ENCODE measurements at places on chromosomes 12 and 14.

DNA sequence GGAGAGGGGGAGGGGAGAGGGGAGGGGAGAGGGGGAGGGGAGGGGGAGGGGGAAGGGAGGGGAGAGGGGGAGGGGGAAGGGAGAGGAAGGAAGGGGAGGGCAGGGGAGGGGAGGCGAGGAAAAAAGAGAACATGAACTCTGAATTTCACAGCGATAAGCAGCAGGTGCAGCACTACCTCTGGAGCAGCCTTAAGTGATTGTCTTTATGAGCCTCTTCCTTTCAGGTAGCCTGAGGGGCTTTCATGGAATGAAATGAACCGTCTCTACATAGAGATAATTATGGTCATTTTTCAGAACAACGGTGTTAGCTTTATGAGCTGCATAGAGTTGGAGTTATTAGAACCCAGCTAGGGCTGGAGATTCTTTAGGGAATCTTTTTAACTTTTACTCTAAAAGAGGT, 18.1 kb upstream of the PTCSC3 start:
- DNase-seq = no peak

- DNase-seq = no peak
Measured at GRCh38 chr12:110640275-110641025, 26.5 kb downstream of the TCTN1 start.

GRCh38 chr12:24854908-24855307, 94.0 kb downstream of the BCAT1 start:
- DNase-seq = no peak

- no peak for DNase-seq
Measured at GRCh38 chr14:33118668-33119067, 180.0 kb downstream of the NPAS3 start.

- peak; percentile 50 for DNase-seq
Measured at GRCh38 chr14:34059925-34060650, 109.2 kb upstream of the EGLN3 start.

GRCh38 chr12:49511410-49511809, 27.4 kb upstream of the KCNH3 start:
- DNase-seq = no peak

DNA sequence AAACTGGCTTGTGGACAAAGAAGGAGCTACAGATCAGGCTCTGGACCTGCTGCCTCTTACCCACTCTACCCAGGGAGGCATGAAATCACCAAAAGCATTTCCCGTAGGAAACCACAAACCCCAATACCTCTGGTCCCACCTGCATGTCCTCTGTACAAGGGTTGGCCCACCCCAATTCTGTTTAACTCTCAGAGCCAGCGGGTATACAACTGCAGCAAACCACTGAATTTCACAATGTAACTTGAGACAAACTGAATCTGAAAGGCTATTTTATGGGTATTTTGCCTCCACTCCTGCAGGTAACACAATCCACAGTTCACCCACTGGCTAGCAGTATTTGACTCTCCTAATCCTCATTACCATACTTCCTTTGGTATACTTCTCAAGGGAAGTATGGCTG, 16.5 kb downstream of the SIX1 start:
- DNase-seq = no peak

DNA sequence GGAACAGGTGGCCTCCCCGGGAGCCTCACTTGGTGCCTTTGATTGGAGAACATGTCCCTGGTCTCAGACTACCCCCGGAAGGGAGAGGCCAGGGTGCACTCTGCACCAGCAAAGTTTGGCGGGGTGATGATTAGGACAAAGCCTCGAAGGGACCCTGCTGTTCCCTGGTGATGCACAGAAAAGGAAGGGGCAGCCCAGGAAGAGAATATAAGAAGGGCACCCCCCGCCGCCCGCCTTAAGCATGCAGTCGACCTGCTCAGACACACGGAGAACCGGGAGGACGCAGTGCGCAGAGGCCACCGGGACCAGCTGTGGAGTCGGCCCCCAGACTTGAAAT, 6.9 kb downstream of the SCARB1 start:
- DNase-seq = no peak

- no peak for DNase-seq
Measured at GRCh38 chr12:109513977-109514376, 36.5 kb downstream of the UBE3B start.

GRCh38 chr14:85613496-85613895, 83.6 kb downstream of the FLRT2 start:
- DNase-seq = no peak

DNA sequence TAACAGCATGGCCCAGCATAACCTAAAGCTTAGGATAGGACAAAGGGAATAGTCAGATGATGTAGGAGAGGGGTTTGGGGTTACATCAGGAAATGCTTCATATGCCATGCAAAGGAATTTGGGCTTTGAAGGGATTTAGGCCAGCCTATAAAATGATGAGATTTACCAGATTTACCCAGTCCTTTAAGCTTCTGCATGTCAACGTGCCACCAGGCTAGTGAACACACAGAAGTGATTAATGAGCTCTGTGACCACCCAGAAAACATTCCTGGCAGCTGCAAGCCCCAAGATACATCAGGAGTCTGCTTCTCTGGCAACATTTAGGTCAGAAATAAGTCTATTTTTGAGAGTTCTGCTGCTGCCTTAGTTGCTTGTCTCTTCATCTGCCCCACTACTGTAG, 118.3 kb downstream of the LRIG3 start:
- DNase-seq = no peak

DNA sequence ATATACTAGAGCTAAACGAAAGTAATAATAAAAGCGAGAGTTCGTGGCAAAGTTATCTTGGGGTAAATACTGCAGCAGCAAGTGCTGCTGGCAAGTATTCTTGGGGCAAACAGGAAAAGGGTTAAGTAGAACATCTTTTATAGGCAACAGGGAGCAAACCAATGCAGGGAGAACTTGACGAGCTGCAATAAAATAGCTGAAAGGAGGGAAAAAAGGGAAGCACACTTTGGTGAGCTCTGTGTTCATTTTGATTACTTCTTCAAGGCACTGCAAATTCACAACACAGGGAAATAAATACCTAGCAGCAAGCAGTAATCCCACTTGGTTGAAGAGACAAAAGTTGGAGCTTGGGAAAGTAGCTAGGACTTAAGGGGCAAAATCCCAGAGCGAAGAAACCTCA, 42.3 kb upstream of the TTC7B start:
- no peak for DNase-seq

- no peak for DNase-seq
Measured at GRCh38 chr14:29629839-29630238, 297.8 kb downstream of the PRKD1 start.

DNA sequence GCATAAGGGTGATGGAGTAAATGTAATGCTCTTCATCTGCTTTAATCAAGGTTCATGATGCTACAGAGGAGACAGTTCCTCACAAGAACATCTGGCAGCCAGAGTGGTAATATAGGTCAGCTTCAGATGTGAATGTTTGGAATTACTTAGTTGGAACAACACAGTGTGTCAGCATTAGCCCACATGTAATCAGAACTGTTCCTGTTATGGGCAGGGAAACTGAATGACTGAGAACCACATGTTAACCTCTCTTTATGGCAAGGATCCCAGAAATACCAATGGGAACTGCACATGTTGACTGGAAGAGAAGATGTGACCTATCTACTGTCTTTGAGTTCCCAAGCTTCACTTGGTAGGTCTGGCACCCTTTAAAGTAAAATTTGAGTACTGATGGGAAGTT, 390.1 kb upstream of the PDE3A start:
- no peak for DNase-seq

- DNase-seq = no peak
Measured at GRCh38 chr12:117900561-117900960, 68.2 kb downstream of the KSR2 start.

GRCh38 chr14:91496790-91497189, 13.3 kb downstream of the PPP4R3A start:
- no peak for DNase-seq

- DNase-seq = no peak
Measured at GRCh38 chr14:68297876-68298468, 478.4 kb downstream of the RAD51B start.

- DNase-seq = no peak
Measured at GRCh38 chr14:100289916-100290606, 16.2 kb downstream of the SLC25A29 start.

DNA sequence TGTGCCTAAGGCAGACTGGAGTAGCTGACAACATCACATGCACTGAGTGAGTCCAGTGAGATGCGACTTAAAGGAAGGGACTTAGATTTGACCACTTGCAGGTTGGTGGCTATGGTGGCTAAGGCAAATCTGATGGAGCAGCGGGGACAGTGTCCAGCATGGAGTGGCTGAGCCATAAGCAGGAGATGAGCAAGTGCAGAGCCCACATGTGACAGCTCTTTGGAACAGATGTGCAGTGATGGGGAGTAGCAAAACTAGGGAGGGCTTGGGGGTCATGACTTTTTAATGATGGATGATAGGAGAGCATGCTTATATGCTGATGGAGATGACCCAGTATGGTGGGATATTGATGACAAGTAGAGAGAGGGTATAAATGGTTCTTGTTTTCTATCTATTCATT, 80.2 kb downstream of the PELI2 start:
- no peak for DNase-seq

GRCh38 chr14:69682136-69682535, 70.7 kb downstream of the SUSD6 start:
- DNase-seq = no peak

DNA sequence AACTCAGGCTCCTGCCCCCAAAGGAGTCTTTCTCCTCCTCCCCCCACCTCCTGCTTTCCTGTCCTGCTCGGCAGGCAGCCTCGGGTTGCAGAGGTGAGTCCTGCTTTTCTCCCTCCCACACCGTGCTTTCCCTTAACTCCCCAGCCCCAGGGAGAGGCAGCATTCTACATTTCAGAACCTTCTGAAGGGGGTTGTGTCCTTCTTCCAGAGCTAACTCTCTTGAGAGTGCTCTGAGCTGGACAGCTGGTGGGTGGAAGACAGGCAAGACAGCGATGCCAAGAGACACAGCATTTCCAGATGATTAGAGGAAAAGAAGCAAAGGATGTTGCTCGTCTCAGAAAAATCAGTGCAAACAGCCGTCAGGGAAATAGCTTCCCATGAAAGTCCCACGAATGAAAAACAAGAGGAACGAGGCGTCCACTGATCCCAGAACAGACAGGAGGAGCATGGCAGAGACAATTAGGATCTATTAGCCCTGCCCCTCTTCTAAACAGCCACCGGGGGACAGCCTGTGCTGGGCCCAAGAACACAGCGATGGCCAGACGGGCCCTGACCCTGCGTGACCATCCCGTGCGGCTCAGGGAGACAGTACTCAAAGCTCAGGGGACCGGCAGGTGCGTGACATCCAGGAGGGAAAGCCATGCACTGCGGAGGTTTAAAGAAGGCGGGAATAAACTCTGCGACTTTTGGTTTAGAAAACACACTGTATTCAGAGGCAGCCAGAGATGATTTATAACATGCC, 216.5 kb upstream of the RTL1 start:
- DNase-seq = no peak

DNA sequence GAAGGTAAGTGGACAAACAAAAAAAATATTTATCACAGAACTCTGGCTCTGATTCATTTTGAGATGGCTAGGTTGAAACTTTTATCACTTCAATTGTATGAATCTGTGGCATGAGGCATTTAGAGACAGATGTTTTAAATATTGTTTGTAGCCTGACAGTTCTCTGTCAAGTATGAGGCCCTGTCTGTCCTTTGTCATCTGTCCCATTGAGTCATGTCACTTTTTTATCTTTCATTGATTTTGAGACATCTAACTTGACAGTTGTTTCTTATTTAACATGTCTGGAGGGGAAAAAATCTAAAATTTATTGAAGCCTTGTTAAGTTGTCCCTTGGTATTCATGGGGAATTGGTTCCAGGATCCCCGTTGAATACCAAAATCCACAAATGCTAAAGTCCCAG, 829.5 kb downstream of the FSCB start:
- DNase-seq = no peak

GRCh38 chr12:68959891-68960464, 27.0 kb upstream of the CPM start:
- no peak for DNase-seq

GRCh38 chr14:92938235-92938875, 15.4 kb downstream of the CHGA start:
- no peak for DNase-seq

- no peak for DNase-seq
Measured at GRCh38 chr12:81811061-81811777, 52.1 kb upstream of the PPFIA2 start.

- DNase-seq = no peak
Measured at GRCh38 chr12:15522574-15523187, 200.4 kb downstream of the PTPRO start.

DNA sequence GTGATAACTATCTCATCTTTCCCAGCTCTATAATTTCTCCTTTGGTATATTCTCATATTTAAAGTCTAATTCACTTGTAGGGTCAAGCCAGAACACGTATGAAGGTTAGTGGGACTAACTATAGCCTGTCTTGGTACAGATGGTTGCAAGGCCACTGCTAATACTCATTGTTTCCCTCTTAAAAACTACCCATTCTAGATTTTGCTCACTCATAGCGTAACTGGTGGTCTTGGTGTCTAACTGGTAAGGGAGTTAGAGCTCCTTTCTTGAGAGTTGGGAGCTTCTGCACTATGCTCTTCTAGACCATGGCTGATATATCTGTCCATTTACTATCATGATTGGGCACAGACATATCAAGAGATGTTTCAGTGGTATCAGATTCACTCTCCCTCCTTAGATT, 8.8 kb downstream of the MGP start:
- no peak for DNase-seq

All from activated CD4-positive, alpha-beta T cell treated with anti-CD3 and anti-CD28 coated beads, Interleukin-2, amount 50 U/mL, for 4 hours (primary cell).